ENCODE measurements at places on chromosomes 5 and 9. TPM values are rescaled to one million over a fixed set of nuclear protein-coding genes. Genes with fewer than 3 reads are reported as not detected.

DNA sequence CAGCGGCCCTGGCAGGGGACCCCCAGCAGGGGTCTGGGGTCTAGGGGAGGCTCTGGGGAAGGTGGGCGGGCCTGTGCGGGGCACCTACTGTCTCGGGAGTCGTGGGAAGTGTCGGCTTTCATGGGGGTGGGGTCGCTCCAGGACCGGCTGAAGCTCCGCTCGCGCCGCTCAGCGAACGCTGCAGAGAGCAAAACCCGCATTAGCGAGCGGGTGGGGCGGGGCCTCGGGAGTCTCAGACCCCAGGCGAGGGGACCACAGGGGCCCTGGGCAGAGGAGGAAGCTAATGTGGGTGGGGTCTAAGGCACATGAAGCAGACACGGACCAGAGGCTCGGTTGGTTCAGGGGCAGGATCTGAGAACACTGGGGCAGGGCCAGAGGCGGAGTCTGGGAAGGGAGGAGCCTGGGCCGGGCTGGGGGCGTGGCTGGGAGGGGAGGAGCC lies 5.5 kb downstream of the NSMF start:
- no peak for DNase-seq

DNA sequence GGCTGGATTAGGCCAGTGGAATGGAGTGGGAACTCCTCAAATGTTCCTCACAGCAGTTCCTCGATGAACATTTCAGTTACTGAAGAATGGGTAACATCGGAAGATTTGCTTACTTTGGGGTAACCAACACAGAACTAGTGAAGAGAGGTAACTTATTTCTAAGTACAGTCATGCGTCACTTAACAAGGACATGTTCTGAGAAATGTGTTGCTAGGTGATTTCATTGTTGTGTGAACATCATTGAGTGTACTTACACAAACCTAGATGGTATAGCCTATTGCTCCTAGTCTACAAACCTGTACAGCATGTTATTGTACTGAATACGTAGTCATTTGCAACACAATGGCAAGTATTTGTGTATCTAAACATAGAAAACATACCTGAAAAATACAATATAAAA lies 228.3 kb downstream of the MAST4 start:
- no peak for DNase-seq

- no peak for DNase-seq
Observed at GRCh38 chr5:74116266-74116665, 490.3 kb downstream of the ARHGEF28 start.

- peak; percentile 25 for DNase-seq
Observed at GRCh38 chr5:10745133-10745532, 15.9 kb downstream of the DAP start.

DNA sequence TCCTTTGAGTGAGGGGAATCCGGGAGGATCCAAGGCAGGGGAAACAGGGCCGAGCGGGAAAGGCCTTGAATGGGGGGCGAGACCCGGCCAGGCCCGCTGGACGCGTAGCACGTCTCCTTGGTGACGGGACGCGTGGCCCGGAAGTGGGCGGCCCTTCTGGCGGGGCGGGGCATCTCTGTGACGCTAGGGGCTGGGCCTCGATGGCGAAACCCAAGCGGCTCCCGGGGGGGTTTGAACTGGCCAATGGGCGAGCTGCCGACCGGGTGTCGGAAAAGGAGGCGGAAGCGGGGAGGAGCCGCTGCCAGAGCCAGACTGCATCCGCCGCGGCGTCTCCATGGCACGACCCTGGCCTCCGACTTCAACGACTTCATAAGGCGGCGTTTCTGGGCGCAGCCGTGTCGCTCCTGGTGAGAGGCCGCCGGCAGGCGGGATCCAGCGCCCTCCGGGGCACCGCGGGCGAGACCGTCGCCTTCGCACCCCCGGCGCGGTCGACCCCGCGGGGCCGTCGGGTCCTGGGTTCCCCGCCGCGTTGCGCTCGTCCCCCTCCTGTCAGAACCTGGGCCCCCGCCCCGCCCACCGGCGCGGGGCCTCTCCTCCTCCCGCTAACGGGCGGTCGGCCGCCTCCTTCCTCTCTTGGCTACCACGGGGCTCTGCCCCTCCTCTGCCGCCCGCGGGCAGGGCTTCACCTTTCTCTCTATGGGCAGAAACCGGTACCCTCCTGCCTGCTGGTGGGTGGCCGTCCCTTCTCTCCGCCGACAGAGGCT lies at the start of gene ODF2:
TSS of gene ODF2 (plus strand) at position 158 of the 764 bp plus-strand sequence. CDS start at position 244, 86 bp downstream.
- DNase-seq: peak; percentile 87

DNA sequence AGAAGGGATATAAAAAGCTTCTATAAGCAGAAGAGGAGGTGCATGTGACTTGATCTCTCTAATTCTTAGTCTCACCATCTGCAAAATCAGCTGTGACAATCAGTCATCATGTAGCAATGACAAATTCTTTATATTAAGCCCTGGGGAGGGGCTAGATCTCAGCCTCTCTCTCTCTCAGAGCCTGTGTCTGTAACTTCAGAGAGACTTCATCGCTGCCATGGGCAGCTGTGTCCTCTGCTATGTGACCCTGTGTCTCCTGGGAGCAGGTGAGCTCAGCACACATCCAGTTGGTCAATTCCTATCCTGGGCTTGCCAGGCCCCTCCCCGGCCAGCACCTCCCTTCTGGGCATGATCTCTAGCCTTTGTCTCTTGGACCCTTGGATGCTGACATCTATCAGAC lies 109.6 kb downstream of the ANKRD18B start:
- DNase-seq: no peak

DNA sequence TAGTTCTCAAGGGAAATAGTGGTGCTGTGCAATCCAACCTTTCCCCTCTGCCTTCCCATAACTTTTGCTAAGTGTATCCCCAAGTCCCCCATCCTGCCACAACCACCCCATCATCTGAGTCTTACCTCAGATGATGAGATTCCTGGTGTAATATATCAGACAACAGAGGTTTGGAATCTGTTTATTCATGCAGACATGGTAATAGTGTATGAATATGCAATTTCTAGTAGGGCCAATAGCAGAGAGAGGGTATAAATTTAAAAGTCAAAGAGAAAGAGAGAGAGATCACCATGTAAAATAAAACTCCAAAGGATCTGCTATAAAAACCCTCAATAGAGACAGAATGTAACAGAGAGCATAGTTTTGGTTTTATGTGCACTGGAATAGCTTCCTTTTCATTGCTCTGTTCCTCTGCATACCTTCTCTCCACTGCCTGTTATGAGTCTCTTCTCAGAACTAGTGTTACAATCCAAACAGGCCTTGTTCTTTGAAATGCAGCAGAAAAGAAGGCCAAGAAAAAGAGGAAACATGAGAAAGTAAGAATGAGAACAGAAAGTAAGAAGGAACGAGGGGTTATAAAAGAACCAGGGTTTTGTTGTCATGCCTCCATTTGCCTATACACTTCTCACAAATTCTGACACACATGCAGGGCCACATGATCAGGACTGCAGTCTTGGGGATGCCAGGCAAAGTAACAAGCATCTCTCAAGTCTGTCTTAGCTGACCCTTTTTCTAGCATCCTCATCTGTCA lies 278.0 kb downstream of the CETN3 start:
- DNase-seq: no peak

DNA sequence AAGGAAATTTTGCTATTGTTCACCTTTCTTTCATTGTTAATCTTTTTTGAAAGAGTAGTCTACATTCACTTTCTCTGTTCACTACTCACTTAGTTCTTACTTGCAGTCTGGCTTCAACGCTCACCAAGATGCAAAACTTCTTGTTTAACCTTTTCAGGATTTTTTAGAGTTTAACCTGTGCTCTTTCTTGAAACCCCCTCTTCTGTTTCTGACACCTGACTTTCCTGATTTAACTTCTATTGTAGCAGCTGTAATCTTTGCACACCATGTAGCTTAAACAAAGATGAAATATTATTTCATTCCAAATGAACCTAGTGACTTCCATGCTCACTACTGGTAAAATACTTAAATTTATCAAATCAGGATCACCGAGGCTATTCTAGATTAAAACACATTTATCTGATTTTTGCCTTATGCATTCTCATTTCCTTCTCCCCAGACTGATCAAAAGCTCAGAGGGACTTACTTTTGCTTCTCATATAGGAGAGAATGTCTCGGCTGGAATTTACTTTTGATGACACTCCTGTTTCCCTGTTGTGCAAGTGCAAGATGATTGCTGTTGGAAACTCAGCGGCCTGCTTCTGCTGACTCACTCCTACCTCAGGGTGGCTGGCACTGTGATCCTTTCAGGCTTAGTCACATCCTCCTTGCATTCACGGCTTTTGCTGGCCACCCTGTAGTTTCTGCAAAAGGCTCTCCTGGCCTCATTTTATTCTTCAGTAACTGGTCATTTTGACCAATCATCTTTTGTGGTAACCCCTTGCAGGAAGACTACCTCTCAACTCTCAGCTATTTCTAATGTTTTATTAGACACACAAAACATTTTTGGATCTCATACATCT lies 109.3 kb upstream of the IFNE start:
- peak; percentile 94 for DNase-seq

DNA sequence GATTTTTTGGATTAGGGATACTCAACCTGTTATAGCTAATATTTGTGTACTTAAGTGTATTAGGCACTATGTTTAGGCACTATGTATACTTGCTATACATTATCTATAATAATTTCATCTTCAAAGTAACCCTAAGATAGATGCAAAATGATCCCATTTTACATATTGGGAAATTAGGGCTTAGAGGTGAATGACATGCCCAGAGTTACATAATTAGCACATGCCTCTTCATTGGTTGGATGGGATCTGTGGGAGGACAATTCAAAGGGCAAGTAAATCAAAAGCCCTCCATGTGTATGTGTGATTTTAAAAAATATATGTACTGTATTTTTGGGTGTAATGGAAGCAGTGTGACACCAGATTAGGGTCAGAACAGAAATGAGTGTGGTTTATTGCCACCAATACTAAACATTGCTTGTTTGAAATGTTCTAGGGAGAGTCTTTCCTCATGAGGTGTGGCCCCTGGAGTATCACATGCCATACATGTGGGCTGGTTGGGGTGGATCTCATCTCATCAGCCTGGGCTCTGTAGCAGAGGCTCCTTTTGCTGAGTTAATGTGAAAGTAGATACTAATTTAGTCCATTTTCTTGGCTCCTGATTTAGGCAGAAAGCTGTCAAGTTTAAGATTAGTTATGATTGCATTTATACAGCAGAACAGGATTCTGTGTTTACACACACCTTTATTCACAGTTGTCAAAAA lies 5.5 kb downstream of the C9orf85 start:
- DNase-seq: no peak

DNA sequence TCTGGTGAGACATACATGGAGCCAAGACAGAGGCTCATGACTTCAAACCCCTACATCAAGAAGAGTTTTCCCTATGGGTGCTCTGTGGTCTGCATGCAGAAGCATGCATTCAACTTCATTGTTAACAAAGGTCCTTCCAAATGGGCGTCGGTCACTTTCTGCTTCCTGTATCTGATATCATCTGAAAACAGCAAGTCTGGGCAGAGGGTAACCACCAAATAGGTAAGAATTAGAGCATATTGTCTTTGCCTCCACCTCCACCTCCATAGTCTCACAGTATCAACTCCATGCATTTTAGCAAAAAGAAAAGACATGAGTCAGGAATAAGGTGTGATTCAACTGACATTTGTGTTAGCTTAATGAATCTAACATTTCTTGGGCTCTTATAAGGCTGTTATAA lies 462.9 kb downstream of the DMRT2 start:
- DNase-seq: peak; percentile 32

- DNase-seq: no peak
Observed at GRCh38 chr5:16464664-16465543, 696 bp downstream of the ZNF622 start.

- no peak for DNase-seq
Observed at GRCh38 chr9:83424831-83425230, 113.4 kb downstream of the FRMD3 start.

GRCh38 chr9:38200431-38200830 lies 131.4 kb upstream of the SHB start:
- no peak for DNase-seq

DNA sequence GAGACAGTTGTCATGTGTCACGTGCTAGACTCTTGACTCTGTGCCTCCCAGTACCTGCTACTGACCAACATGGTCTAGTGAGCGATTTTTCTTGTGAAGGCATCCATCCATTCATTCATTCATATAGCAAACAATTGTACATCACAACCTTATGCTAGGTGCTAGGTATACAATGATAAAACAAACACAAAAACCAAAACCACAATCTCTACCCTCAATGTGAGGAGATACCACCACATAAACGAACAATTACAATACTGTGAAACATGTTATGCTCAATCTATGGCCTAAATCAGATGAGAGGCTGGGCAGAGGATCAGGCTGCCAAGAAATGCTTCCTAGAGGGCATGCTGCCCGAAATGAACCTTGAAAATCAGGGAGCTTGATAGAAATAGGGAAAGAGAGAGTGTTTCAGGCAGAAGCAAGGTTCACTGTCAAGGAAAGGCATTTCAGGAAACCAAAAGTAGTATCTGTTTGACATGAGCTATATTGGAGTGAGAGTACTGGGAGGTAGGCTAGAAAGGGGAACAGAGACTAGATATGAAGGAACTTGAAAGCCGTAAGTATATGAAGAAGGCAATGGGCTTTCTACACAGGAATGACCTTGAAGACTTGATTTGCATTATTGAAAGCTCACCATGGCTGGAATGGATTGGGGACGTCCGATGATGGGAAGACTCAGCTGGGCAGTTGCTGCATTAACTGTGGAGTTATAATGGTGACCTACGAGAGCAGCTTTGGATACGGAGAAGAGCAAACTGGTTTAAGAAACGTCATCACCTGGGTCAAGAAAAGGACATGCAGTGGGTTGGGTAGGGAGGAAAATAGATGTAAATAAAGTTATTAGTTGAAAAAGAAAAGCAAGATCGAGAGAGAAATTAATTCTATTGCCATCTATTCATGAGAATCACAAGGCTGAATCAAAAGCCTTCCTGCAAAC lies 90.1 kb downstream of the THBS4 start:
- no peak for DNase-seq

GRCh38 chr9:72440992-72441847 lies 76.2 kb upstream of the ZFAND5 start:
- DNase-seq: peak; percentile 75

- DNase-seq: no peak
Observed at GRCh38 chr9:81468084-81468595, 221.2 kb downstream of the TLE1 start.

DNA sequence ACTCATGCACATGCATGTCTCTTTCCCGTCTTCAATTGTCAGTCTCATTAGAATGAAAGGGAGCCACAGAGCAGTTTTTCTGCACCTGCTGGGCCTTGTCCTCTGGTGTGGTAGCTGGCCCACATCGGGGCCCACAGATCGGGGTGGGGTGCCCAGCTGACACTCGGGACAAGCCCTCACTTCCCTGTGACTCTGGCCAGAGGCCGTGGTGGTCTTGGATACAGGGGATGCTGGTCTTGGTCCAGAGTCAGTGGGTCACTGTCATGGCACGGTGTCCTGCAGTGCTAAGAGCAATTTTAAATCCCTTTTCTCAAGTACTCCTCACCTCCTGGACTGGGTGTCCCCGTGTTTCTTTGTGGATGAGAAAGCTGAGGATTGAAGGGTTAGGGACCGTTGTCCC lies 193.2 kb downstream of the CACNA1B start:
- DNase-seq: no peak

FGF18 gene
- total RNA-seq: not detected

LRRTM2 gene
- total RNA-seq: not detected

PDE6A gene
- not detected for total RNA-seq

ABLIM3 gene
- total RNA-seq: 4.7 TPM

F12 gene
- total RNA-seq: 9.7 TPM

BAG1 gene
- 33.5 TPM for total RNA-seq

SLCO6A1 gene
- total RNA-seq: not detected

RLN2 gene
- total RNA-seq: 0.92 TPM

CARD6 gene
- 5.7 TPM for total RNA-seq
